Left colon (tissue), 2 donors: ENCODE measurements at places on chromosomes 1 and 21. TPM values are rescaled to one million over a fixed set of nuclear protein-coding genes. Genes with fewer than 3 reads are reported as not detected.
A peak's percentile ranks its signal among the peaks of the same experiment; 100 is the strongest.

GRCh38 chr21:42037943-42038342 is 27.8 kb upstream of the ZBTB21 start:
- DNase-seq: peak; percentile 55

The BCL10 gene
- 108 TPM for total RNA-seq

The SLC5A9 gene
- total RNA-seq: 3.5 TPM

The GPR37L1 gene
- total RNA-seq: 2.1 TPM

GRCh38 chr1:201849372-201850052 is 20.6 kb downstream of the IPO9 start:
- no peak for DNase-seq

DNA sequence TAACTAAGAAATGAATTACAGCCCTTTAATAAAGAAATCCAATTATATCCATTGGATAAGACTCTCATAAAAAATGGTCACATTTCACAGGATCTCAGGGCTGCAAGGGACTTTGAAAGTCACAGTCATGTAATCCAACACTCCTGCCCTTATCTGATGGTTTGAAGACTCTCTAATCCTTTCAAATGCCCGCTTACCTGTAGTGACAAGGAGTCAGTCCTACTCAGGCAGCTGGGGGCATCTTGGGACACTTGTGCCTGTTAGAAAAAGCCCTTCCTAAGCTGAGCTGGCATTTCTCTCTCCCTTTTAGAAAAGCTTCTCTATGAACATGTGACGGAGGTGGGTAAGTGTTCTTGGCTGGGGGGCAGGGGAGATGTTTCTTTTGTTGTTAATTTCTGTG is 11.0 kb upstream of the ZNF691 start:
- no peak for DNase-seq

DNA sequence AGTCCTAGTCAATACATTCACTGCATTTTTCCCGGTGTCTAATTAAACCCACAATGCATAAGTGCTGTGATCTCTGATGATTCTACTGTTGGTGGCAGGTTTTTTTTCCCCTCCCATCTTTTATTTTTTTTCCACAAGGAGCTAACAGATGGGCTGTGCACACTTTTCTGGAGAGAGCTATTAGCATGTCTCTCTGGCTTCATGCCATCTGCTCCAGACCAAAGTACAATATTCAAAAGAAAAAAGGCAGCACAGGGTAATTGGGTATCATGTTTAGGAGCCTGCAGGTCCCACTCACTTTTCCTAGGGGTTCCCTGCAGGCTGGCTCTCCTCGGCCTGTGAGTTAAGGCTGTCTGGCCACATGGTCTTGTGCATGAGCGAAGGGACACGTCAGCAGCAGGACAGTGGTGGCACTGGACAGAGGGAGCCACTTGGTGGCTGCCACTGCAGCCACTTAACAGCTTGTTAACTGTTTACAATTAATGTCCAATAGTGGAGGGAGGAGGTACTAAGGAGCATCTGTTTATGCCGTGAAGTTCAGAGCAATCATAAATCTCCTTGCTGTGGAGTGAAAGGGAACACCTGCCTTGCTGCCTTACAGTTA is 53.5 kb upstream of the C8B start:
- no peak for DNase-seq

GRCh38 chr1:45868861-45869260 is 65.4 kb downstream of the MAST2 start:
- no peak for DNase-seq

The SUSD4 gene
- 0.28 TPM for total RNA-seq

The ZC3H12A gene
- total RNA-seq: 24.0 TPM

- DNase-seq: no peak
These were observed 498.9 kb downstream of the ADGRL2 start for GRCh38 chr1:82299656-82300055.

The NEXN gene
- total RNA-seq: 8.4 TPM

The HEYL gene
- 1.9 TPM for total RNA-seq

GRCh38 chr1:79791488-79792218 is 785.1 kb upstream of the ADGRL4 start:
- no peak for DNase-seq

The HMCN1 gene
- total RNA-seq: 3.9 TPM

DNA sequence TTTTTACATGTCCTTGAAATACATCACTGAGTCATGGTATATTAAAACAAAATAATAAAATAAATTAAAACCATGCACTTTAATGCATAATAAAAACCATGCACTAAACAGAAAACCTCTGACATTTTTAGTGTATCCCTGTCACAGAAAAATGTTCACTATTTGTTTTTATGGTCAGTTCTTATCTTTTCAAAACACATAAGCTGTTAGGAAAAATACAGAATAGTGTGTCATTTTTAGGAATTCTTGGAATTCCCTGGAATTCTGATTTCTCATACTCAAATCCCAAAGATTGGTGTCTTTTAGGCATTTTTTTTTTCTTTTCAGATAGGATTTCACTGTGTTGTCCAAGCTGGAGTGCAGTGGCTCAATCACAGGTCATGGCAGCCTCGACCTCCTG is 25.1 kb upstream of the TINAGL1 start:
- DNase-seq: no peak

The PRUNE1 gene
- total RNA-seq: 18.9 TPM

DNA sequence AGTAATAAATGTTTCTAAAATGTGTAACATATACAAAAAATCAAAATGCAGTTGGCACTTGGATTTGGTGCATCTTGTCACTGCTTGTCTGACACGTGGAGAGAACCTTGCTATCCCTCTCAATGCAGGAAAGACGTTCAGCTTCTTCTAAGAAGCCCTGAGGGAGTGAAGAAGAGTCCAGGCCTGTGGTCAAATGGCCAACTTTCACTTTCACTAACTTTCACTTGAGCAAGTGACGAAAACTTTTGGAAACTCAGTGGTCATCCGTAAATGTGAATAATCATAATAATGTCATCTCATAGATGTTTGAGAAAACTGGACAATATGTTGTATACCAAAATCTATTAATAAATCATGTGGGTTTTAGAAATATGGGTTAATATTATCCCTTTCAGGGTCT is 61.9 kb downstream of the ERG start:
- no peak for DNase-seq

DNA sequence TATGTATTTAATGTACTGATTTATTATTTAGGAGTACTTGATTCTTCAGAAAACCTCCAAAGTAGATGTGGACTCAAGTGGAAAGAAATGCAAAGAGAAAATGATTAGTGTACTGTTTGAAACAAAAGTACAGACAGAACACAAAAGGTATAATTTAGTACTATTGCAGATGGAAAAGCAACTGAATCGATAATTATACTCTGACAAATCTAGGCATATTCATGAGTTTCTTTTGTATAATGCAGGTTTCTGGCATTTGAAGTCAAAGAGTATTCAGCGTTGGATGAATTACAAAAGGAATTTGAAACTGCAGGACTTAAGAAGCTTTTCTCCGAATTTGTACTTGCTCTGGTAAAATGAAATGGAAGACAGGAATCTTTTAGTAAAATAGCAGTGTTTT is 12.5 kb downstream of the RWDD3 start:
- no peak for DNase-seq

The PPCS gene
- 78.2 TPM for total RNA-seq

DNA sequence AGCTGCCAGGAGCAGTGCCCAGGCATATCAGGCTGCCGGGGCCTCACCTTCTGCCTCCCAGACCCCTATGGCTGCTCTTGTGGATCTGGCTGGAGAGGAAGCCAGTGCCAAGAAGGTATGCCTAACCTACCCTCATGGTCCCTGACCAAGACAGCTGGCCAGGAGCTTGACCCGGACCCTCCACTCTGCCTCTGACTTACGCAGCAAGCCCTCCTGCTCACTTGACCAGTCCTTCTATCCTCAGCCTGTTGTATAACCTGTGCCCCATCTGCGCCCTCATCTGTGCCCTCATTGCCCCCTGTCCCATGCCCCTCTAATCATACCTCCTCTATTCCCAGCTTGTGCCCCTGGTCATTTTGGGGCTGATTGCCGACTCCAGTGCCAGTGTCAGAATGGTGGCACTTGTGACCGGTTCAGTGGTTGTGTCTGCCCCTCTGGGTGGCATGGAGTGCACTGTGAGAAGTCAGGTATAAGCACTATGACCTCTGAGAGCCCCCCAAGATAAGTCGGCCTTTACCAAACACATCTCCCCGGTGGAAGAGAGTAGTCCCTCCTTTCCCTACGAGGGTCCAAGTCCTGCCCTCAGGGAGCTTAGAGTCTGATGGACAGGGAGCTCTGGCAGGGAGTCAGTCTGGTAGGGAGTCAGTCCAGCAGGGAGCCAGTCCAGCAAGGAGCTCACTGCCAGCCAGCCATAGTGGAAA is 6.8 kb downstream of the TIE1 start:
- no peak for DNase-seq

- DNase-seq: no peak
These were observed 102.0 kb downstream of the KIF14 start for GRCh38 chr1:200518524-200518923.

DNA sequence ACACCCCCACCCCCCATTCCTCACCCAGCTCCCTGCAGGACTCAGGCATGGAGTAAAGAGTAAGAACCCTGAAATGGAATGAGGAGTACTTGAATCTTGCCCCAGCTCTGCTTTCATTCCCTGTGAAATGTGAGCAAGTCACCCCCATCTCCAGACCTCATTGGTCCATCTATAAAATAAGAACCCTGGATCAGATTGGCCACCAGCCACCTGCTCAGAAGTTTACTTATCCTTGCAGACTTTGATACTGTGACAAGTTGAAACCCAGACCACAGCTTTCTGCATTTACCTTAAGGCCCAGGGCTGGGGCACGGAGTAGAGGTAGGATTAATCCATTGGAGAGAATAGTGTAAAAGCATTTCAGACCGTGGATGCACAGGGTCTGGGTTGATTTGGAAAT is 2.2 kb downstream of the KISS1 start:
- DNase-seq: no peak

- DNase-seq: peak; percentile 71
These were observed 10.5 kb upstream of the SPEN start for GRCh38 chr1:15836772-15837669.

The LEFTY2 gene
- 0.36 TPM for total RNA-seq

- no peak for DNase-seq
These were observed 16.1 kb downstream of the RBM15 start for GRCh38 chr1:110355321-110355720.

DNA sequence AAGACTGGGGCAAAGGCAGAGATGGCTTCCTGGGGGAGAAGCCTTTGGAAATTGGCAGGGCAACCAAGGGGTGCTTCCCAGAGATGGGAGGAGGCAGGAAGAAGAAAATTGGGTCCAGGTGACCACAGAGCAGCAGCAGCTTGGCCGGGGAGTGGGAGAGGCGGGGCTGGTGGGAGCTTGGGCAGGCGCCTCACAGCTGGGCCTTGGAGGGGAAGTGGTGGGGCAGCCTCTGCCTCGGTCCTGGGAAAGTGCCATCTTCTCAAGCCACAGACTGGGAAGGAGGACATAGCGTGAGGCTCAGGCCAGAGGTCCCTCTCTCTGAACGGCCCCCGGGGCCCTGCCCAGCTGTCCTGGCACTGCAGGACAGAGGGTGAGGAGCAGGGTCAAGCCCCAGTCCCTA is 24.0 kb upstream of the WASF2 start:
- no peak for DNase-seq

GRCh38 chr1:28882009-28882628 is 32.2 kb upstream of the EPB41 start:
- DNase-seq: peak; percentile 90

- DNase-seq: no peak
These were observed 82.9 kb downstream of the GALNT2 start for GRCh38 chr1:230149751-230150584.

DNA sequence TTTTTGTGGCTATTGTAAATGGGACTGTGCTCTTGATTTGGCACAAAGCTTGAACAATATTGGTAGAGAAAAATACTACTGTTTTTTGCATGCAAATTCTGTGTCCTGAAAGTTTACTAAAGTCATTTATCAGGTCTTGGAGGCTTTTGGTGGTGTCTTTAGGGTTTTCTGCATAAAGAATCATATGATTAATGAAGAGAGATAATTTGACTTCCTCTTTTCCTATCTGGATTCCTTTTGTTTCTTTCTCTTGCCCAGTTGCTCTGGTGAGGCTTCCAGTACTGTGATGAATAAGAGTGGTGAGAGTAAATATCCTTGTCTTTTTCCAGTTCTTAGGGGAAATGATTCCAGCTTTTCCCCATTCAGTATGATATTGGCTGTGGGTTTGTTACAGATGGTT is 1166.7 kb downstream of the NCAM2 start:
- DNase-seq: no peak

GRCh38 chr1:16324456-16324890 is 27.8 kb downstream of the FBXO42 start:
- no peak for DNase-seq

The KRTAP19-1 gene
- total RNA-seq: not detected

- peak; percentile 69 for DNase-seq
These were observed 14.5 kb downstream of the SAMD11 start for GRCh38 chr1:938088-938683.

- DNase-seq: no peak
These were observed 176.8 kb upstream of the SYT6 start for GRCh38 chr1:114330451-114330983.

DNA sequence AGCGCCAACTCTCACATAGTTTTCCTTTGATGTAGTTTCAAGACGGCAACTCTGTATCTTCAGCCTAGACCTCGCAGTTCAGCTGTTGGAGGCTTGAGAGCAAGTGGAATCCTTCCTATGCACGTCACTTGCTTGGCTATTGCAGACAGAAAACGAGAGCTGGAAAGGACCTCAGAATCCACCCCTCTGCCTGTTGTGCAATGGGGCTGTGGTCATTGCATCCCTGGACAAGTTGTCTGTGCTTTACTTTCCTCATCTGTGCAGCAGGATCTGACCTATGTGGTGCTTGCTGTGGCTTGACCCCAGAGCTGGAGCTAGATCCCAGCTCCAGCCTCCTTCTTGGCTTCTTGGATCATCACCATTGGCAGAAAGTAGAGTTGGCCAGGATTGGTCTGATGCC is 50.0 kb upstream of the IGSF21 start:
- no peak for DNase-seq

DNA sequence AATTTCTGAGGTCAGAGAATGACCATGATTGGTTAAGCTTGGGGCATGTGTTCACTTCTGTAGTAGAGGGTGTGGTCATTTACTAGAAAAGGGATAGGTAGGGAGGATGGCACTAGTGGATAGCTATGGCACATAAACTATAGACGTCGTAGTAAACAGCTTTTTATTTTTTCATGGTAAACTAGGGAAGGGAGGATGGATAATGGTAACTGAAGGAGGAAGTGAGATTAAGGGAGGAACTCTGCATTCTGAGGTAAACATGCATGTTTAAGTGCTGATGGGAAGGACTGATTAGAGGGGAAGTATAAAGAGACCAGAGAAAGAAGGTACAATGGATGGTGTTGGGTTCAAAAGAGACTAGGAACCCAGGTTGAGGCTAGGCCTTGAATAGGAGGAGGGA is 26.9 kb downstream of the PTGS2 start:
- DNase-seq: no peak
